Small intestine (tissue), 16 donors: ENCODE measurements at places on chromosomes 4 and X.

GRCh38 chr4:94545296-94545695 is 93.6 kb downstream of the PDLIM5 start:
- DNase-seq, result no peak

DNA sequence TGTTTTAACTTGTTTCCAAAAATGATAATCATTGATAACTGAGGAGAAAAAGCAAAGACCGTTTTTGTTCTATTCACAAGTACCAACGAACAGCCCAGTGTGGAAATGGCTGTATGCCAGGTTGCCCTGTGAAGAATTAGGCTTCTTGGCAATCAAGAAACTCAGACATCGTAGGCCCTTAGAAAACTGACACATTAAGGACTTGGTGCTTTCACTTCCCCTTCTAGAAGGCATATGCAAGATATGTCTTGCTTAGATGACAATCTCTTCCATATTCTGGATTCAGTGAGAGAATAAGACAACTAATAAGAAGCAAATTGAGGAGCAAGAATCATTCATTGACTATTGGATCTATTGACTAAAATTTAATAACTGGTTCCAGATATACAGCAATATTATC is 56.6 kb downstream of the ANAPC10 start:
- no peak for DNase-seq

DNA sequence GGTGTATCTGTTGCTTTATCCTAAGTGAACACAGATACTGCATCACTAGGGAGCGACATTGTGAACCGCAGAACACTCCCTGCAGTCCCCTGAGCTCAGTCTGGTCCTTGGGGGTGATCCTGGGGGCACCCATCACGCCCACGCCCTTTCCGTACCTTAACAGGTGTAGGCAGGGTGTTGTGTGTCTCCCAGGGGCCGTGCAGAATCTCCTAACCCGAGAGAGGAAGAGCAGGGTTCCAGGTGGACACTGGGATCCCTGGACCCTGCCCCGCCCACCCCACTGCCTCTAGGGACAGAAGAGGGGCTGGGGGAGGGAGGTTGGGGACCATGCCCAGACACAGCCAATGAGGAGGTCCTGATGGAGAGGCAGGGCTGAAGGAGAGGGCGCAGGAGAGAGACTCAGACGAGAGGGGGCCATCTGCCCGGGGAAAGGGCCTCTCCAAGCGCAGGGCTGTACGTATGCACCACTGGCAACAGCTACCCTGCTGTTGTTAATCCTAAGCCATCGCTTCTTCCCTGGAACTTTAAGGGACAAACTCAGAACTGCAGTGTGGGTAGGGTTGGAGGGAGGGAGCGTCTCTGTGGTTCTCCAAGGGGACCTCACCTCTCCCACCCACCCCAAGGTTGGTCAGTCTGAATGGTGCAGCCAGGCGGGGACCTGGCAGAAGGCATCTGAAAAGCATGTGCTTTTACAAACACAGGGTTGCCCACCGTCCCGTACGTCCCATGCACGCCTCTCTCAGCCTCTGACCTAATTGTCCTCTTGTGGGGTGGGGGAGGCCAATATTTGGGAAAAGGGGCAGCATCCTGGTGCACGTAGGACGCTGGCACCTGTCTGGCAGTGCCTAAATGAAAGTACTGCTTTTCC is 2.5 kb downstream of the P2RY8 start:
- DNase-seq, result no peak

DNA sequence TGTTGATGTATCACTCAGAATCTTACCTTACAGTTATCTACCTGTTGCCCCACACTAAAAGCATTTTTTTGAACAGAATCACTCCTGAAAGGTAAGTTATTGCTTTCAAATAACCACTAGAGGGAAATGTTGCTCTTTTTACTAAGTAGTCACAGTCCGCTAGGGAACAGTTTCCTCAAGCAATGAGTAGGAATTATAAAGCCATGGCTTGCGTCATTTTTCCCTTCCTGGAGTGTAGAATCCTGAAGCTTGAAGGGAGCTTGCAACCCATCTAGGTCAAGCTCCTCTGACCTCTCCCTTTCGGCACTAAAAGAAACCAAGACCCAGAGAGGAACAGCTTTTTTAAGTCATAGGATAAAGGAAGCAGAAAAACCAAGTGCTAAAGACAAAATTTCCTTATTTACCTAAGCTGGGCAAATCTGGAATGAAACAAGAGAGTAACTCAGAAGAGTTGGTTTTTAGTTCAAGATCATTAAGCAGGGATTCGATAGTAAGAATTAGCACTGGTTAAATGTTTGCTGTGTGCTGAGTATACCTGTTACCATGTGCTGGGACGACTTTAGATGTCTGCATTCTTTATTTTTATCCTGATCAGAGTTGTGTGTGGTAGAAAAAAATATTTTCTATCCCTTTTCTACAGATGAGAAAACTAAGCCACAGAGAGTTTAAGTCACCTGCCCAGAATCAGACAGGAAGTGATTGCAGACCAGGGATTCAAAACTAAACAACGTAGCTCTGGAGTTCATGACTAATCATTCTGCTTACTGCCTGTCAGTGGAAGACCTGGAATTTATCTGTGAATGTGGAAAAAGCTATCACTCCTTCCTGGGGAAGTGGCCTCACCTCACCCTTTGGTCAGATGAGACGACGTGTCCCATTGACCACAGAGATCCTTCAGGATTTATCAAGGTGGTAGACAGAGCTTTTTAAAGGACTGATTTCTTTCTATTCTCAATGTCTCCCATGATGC is 631.5 kb downstream of the RAB28 start:
- peak; percentile 57 for DNase-seq

DNA sequence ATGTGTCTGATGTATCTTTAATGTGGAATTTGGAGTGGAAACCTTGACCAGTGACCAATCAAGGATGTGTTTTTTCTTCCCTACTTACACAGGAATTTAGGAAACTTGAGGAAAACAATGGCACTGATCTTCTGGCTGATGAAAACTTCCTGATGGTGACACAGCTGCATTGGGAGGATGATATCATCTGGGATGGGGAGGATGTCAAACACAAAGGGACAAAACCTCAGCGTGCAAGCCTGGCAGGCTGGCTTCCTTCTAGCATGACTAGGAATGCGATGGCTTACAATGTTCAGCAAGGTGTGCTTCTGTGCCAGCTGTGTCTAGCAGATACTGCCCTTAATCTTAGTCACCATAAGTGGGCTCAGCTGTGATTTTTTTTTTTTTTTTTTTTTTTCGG is 12.6 kb downstream of the TAF1 start:
- DNase-seq, result no peak
